Tibial nerve (tissue), 4 donors: ENCODE measurements at places on chromosomes 3 and 15. TPM values are rescaled to one million over a fixed set of nuclear protein-coding genes. Genes with fewer than 3 reads are reported as not detected.

GRCh38 chr15:27479296-27480140 lies 508.5 kb downstream of the GABRG3 start:
- DNase-seq, result no peak
- no peaks in the 10 kb centered on the region for H3K27me3 ChIP-seq
- no peaks in the 10 kb centered on the region for H3K4me1 ChIP-seq

DNA sequence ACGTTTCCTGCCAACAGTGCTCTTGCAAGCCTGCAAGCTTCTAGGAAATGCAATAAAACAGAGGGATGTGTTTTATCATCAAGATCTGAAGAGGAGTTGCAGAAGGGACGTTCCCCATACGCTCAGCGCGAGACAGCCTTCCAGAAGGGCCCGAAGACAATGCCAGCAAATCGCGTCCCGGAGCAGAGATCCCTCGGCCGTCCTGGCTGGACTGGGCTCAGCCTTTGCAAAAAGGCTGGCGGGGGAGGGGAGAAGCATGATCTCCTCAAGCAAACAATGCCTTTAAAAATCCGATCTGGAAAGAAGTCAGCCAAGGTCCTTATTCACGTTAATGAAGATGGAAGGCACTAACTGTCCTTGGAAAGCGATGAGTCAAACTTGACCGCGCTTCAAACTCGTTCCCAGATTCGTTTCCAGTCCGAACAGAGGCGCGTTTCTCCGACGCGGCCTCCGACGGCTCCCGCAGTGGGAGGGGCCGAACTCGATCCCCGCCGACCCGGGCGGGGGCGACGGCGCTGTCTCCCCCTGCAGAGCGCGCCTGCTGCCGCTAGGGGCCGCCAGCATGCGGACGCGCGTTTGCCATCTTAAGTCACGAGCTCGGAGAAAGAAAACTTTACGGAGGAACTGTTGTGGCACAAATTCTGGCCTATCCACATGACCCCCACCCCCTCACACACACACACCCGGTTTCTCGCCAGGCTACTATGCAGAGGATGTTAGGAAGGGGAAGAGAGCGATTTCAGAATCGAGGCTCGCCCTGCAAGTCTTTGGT lies 5.5 kb downstream of the BCL6 start:
- DNase-seq, result peak; percentile 65
- peaks cover 1% of the 10 kb centered on the region for H3K36me3 ChIP-seq
- H3K27ac ChIP-seq, result peak overlapping the region; percentile 100
- no peaks in the 10 kb centered on the region for H3K27me3 ChIP-seq

DNA sequence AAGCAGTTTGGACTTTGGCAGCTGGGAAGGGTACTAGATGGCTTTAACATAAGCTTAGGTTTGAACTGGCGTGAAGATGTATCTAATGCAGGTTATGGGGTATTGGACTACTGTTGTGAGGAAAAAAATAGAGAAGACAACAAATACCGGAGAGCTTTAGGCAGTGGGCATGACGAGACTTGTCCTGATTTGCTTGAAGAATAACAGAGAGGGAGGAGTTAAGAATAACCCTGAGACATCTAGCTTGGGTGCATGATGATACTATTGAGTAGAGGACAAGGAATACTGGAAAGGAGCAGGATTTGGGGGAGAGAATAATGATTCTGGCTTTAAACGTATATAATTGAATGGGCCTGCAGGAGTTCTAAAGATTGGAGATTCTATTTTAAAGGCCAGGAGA lies 249.5 kb upstream of the AZI2 start:
- no peaks in the 10 kb centered on the region for H3K36me3 ChIP-seq
- no peak overlapping the region for H3K27ac ChIP-seq
- H3K4me3 ChIP-seq, result no peak overlapping the region
- DNase-seq, result no peak
- no peaks in the 10 kb centered on the region for H3K27me3 ChIP-seq
- no peaks in the 10 kb centered on the region for H3K4me1 ChIP-seq

DNA sequence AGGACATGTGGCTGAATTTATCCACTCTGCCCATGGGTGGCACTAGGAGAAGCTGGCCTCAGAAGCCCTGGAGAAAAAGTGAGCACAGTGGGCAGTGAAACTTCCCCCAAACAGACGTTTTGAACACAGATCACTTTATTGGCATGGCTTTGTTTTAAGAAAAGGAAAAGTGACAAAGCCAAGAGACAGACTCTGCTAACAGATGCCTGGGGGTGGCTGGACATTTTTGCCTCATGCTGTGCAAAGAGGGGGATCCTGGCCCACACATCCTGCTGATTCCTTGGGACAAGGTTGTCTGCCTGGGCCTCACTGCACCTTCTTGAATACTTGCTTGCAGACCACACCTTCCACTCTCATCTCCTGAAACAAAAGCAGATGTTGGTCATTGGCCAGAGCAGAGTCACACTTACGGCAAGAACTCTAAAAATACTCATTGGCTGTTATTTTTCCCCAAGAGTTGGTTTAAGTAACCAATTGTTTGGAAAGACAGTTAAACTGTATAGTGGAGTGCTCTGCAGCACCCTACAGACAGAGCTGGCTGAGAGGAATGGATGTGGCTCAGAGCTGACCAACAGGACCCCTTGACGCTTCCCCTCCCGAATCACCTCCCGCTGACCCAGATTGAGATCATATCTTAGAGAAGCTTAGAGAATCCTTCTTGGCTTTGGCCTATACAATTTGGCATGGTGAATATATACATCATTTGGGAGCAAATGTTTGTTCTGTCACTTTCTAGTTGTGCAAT lies 22.0 kb downstream of the RBP1 start:
- H3K27ac ChIP-seq, result no peak overlapping the region
- no peak for DNase-seq
- H3K27me3 ChIP-seq, result no peaks in the 10 kb centered on the region
- no peaks in the 10 kb centered on the region for H3K4me1 ChIP-seq
- H3K36me3 ChIP-seq, result no peaks in the 10 kb centered on the region
- H3K4me3 ChIP-seq, result no peak overlapping the region

DNA sequence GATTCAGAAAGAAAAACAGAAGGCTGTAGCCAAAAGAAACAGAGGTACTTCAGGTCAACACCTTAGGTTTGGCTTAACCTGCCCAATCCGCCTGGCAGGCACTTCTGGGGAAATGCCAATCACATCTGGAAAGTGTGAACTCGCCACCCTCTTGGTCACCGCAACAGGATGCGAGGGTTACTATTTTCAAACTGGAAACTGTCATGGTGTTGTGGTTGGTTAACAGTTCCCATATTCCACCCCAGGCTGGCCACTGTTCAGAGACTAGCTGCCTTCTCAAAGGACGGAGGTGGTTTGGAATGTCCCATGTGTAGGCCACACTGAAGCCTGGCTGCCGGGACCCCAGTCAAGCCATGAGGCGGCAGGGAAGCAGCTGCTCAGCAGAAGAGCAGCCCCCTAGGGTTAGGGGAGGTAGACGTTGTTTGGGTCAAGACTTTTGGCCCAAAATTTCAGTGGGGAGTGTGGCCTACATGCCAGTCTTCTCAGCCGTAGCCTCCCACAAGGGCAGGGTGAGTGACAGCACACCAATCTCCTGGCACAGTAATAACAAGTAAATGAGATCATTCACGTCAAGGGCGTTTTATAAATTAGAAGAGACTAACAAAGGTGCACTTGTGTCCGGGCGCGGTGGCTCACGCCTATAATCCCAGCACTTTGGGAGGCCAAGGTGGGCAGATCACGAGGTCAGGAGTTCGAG lies 54.6 kb downstream of the UMPS start:
- H3K27ac ChIP-seq, result peak overlapping the region; percentile 48
- H3K4me3 ChIP-seq, result no peak overlapping the region
- peaks cover 19% of the 10 kb centered on the region for H3K4me1 ChIP-seq
- H3K36me3 ChIP-seq, result no peaks in the 10 kb centered on the region
- H3K27me3 ChIP-seq, result no peaks in the 10 kb centered on the region

- H3K4me1 ChIP-seq, result peaks cover 29% of the 10 kb centered on the region
- no peaks in the 10 kb centered on the region for H3K36me3 ChIP-seq
- no peak for DNase-seq
- no peaks in the 10 kb centered on the region for H3K27me3 ChIP-seq
- H3K27ac ChIP-seq, result peak overlapping the region; percentile 63
- H3K4me3 ChIP-seq, result no peak overlapping the region
Observed at GRCh38 chr3:43000387-43000786, 21.3 kb downstream of the GASK1A start.

DNA sequence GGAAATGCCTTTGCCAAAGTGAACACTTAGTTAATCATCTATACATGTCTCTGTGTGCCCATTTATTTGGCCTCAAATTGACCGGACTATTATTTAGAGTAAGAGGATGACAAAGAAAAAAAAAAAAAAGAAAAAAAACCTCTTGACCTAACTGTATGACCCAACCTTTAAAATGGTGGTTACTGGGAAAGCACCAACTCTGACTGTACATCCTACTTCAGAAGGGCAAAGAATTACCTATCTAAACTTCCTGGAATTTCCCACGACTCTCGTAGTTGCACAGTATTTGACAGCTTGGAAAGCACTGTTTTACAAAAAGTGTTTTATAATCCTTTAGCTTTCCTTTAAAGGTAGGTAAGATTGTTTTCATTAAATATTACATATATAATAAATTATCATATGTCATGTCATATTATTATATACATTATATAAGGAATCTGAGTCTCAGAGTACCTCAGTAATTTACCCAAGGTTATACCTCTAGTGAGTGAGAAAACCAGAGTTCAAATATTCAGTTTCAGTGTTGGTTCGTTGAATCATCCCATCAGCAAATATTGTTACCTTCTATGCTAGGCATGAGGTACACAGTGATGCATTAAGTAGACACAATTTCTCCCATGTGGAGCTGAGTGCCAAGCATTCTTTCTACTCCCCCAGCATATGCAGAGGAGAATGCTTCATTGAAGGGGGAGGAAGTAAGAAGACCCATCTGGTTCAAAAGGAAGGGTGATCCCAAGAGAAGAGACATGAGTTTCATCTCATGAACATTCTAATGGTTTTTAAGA lies 5.0 kb downstream of the BCL2A1 start:
- H3K36me3 ChIP-seq, result no peaks in the 10 kb centered on the region
- DNase-seq, result no peak
- H3K27me3 ChIP-seq, result no peaks in the 10 kb centered on the region
- H3K27ac ChIP-seq, result no peak overlapping the region
- H3K4me3 ChIP-seq, result no peak overlapping the region
- H3K4me1 ChIP-seq, result peaks cover 9% of the 10 kb centered on the region

- no peaks in the 10 kb centered on the region for H3K36me3 ChIP-seq
- DNase-seq, result no peak
- no peaks in the 10 kb centered on the region for H3K4me1 ChIP-seq
- H3K4me3 ChIP-seq, result no peak overlapping the region
- no peak overlapping the region for H3K27ac ChIP-seq
Observed at GRCh38 chr3:98058244-98058960, 23.3 kb upstream of the GABRR3 start.

- H3K27ac ChIP-seq, result no peak overlapping the region
- H3K4me3 ChIP-seq, result no peak overlapping the region
- no peaks in the 10 kb centered on the region for H3K27me3 ChIP-seq
Observed at GRCh38 chr3:134299185-134299887, 48.7 kb upstream of the RYK start.

GRCh38 chr3:130757611-130758150 lies 11.1 kb upstream of the PIK3R4 start:
- H3K27me3 ChIP-seq, result no peaks in the 10 kb centered on the region
- peaks cover 3% of the 10 kb centered on the region for H3K4me1 ChIP-seq
- no peak overlapping the region for H3K27ac ChIP-seq
- no peak overlapping the region for H3K4me3 ChIP-seq
- no peak for DNase-seq
- no peaks in the 10 kb centered on the region for H3K36me3 ChIP-seq

DNA sequence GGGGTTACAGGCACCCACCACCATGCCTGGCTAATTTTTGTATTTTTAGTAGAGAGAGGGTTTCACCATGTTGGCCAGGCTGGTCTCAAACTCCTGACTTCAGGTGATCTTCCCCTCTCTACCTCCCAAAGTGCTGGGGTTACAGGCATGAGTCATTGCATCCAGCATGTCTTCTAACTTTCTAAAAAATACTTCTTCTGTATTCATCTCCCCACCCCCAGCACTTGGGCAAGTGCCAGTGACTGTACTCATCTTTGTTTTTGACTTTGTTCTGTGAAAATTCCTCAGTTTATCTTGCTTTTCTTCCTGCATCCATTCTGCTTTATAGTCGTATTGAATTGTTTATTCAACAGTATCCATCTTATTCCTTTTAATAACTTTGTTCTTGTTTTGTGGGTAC lies 47.6 kb downstream of the ARIH1 start:
- no peaks in the 10 kb centered on the region for H3K27me3 ChIP-seq
- peaks cover 7% of the 10 kb centered on the region for H3K36me3 ChIP-seq
- no peak for DNase-seq

GRCh38 chr3:125403789-125404188 lies 28.7 kb upstream of the ZNF148 start:
- no peaks in the 10 kb centered on the region for H3K36me3 ChIP-seq
- no peak for DNase-seq
- no peaks in the 10 kb centered on the region for H3K4me1 ChIP-seq
- H3K27ac ChIP-seq, result no peak overlapping the region
- H3K27me3 ChIP-seq, result no peaks in the 10 kb centered on the region

DNA sequence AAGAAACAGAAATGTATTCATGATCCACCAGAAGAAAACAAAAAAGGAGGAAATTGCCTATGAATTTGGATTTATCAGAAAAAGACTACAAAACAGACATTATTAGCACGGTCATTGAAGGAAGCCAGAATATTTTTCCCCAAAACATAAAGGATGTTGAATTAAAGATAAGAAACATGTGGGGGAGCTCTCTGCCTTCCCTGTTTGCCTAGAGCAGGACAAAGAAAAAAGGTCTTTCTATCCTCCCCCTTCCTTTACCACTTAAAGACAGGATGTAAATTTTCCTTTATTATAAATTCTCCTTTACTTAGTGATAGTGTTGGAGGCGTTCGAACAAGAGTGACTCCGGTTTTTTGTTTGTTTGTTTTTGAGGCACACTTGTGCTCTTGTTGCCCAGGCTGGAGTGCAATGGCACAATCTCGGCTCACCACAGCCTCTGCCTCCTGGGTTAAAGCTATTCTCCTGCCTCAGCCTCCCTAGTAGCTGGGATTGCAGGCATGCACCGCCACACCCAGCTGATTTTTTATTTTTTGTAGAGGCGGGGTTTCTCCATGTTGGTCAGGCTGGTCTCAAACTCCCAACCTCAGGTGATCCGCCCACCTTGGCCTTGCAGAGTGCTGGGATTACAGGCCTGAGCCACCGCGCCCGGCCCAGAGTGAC lies 14.9 kb upstream of the RPN1 start:
- H3K27me3 ChIP-seq, result no peaks in the 10 kb centered on the region
- no peak overlapping the region for H3K4me3 ChIP-seq
- H3K36me3 ChIP-seq, result no peaks in the 10 kb centered on the region
- DNase-seq, result no peak
- no peaks in the 10 kb centered on the region for H3K4me1 ChIP-seq

GRCh38 chr3:49158792-49159191 lies 7.3 kb downstream of the CCDC71 start:
- no peak for DNase-seq
- H3K27ac ChIP-seq, result no peak overlapping the region
- H3K36me3 ChIP-seq, result no peaks in the 10 kb centered on the region
- H3K27me3 ChIP-seq, result no peaks in the 10 kb centered on the region
- no peaks in the 10 kb centered on the region for H3K4me1 ChIP-seq

SV2B gene
- 8.3 TPM for total RNA-seq

IRAK2 gene
- 1.5 TPM for total RNA-seq

ECE2 gene
- total RNA-seq, result not detected

DUOXA1 gene
- total RNA-seq, result 1.1 TPM

VEPH1 gene
- total RNA-seq, result 0.30 TPM

CFAP20DC gene
- total RNA-seq, result 1.8 TPM

PRR20G gene
- total RNA-seq, result not detected

CSTA gene
- total RNA-seq, result 4.8 TPM

GPR27 gene
- 2.9 TPM for total RNA-seq

FURIN gene
- 52.2 TPM for total RNA-seq

ROPN1 gene
- total RNA-seq, result not detected

SGO1 gene
- total RNA-seq, result 0.87 TPM

LRTM1 gene
- not detected for total RNA-seq
